ENCODE measurements at places on chromosomes 7 and 10.

- DNase-seq, result no peak
These were observed 8.2 kb downstream of the EMX2 start for GRCh38 chr10:117550599-117551329.

GRCh38 chr7:83355143-83355542 lies 192.5 kb upstream of the PCLO start:
- DNase-seq, result no peak

DNA sequence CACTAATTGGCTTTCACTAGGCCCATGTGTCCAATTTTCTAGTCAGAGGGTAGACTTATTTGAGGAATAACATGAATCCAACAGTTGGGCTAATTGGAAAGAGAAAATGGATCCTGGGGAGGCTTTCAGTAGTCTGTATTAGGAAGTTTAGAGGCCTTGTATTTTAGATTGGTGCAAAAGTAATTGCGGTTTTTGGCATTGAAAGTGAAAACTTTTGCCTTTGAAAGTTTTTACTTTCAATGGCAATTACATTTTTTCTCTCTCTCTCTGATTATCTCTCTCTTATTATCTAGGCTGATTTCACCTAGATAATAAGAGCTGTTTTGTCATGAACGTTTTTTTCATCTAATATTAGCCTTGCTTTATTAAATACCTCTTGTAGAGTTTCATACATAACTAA lies 981.7 kb downstream of the REEP3 start:
- DNase-seq, result no peak

DNA sequence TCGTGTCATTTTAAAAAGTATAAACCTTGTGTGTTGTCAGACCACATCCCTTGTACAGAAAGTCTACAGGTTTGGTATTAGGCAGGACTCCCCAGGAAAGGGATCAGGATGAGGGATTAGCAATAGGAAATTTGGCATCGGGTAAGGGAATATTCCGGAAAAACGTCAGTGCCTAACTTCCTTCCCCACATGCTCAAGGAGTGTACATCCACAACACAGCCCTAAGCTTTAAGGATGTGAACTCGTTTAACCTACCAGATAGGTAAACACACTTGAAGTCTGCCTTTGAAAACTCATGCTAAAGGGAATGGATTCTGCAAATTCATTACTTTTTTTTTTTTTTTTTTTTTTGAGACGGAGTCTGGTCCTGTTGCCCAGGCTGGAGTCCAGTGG lies 194.9 kb downstream of the SKIDA1 start:
- DNase-seq, result no peak

- DNase-seq, result no peak
These were observed 41.3 kb downstream of the ARID5B start for GRCh38 chr10:61942604-61943461.

- no peak for DNase-seq
These were observed 203.2 kb upstream of the SEMA3E start for GRCh38 chr7:83852136-83852535.

DNA sequence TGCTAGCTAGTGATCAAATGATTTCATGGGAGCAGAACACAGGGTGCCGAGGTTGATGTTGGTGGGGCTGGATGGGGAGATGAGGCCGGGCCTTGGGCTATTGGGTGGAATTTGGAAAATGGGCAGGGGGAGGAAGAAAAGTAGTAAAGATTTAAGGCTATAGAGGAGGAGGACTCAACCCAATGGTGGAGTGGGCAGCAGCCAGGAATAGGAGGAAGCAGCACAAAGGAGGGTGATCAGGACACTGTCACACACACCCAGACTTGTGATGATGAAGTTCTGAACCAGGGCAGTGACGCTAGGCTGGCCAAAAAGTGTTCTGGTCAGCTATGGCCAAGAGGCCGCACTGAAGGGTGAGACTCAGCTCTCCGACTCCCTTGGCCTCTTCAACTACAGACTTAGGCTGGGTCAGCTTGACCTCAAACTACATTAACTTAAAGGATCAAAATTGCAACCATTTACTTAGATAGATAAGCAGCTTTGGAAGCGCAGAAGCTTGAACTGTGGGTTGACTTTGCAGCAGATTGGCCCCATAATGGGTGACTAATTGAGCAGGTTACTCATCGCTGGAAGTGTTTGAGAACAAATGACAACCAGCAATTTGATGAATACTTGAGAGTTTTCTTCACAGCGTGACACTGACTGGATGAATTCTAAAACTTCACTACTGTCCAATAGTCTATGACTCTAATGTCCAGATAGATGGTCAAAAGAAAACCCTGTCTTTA lies 29.4 kb upstream of the GPR26 start:
- DNase-seq, result no peak

DNA sequence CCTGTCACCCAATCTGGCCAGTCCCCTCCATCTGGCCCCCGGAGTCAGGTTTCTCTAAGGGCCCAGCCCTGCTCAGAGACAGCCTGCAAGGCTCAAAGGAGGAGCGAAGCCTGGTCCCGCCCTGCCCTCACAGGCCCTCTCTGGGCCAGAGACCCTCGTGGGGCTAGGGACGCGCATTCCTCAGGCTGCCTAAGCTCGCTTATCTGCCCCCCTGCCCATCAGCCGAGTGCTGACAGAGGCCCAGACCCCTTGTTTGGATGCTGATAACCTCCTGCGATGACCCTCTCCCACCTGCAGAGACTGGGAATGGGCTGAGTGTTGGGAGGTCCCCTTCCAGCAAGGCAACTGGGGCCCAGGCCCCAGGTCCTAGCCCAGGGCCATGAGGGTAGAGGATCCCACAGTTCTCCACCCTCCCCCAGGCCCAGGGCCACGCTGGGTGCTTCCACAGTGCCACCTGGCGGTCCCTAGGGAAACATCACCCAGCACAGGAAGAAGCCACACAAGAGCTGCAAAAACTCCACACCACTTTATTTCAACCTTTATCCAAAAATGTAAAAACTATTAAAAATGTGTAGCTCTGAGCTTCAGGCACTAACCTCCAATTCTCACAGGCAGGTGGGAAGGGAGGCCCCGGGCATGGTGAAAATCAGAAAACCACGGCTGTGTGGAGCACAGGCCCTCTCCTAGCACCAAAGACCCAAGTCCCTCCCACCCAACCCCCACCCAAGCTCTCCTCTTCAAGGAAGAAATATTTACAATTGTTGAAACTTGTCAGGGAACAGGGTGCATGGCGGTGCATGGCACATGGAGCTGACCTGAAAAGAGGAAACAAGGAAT lies 2.2 kb downstream of the NPM3 start:
- DNase-seq, result peak; percentile 87

GRCh38 chr10:111593578-111593977 lies 516.7 kb downstream of the ADRA2A start:
- DNase-seq, result no peak

DNA sequence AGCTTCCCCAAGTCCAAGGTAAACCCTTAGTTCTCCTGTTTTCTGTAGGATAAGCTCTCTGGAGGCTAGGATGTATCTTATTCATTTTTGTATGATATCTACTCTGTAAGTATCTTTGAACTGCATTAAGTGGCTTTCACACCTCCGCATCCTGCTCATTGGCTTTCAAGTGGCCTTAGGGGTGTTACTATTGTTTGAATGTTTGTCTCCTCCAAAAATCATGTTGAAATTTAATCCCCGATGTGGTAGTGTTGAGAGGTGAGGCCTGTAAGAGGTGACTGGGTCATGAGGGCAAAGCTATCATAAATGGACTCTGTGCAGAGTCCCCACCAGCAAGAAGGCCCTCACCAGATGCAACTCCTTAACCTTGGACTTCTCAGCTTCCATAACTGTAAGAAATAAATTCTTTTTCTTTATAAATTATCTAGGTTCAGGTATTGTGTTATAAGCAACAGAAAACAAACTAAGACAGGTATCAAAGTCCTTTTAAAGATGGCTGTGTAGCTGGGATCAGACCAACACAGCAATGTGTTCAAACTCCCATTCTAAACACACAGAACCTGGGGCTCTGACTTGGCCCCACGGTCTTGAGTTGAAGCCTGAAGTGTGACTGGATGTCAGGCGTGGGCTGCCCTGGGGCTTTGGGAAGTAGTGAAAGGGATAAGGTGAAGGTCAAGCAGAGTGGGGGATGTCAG lies 25.9 kb downstream of the TBXAS1 start:
- no peak for DNase-seq

GRCh38 chr10:6112893-6113292 lies 24.1 kb downstream of the RBM17 start:
- DNase-seq, result no peak

DNA sequence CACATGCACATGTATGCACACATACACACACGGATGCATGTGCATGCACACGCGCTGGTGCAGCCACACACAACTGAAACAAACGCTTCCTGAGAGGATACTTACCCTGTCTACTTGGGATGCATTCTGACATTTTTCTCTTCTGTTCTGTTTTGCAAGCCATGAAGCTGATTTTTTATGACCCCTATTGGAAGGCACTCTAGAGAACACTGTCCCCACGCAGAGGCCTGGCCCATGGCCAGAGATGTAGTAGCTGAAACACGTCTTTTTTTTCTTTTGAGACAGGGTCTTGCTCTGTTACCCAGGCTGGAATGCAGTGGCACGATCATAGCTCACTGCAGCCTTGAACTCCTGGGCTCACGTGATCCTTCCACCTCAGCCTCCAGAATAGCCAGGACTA lies 47.9 kb downstream of the VWA2 start:
- DNase-seq, result no peak

GRCh38 chr7:101575721-101576120 lies 53.4 kb downstream of the MYL10 start:
- no peak for DNase-seq

GRCh38 chr7:157445956-157446295 lies 109.1 kb downstream of the DNAJB6 start:
- DNase-seq, result no peak

GRCh38 chr10:18136073-18136791 lies 4.0 kb upstream of the CACNB2 start:
- no peak for DNase-seq

DNA sequence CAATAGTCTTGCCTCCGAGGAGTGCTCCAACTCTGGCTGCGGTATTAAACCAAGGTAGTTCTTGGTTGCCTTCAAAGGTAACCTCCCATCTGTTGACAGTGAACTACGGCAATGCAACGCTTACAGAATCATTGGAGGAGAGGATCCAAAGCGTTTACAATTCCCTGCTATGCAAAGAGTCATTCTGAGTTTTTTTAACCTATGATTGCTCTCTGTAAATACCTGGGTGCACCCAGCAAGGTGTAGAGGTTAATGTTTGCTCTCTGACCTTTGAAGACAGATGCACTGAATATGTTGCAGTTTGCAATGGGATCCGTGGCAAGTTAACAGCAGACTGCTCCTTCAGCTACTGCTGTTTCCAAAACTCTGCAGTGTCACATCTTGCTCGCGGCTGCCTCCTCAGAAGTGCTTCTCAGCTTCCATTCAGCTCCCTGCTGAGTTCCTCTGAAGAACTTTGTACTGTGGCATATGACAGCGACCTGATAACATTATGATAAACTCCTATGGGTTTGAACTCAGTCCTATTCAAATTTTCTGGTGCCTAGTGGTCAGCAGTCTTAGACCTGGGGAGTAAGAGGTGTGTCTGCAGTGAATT lies 29.0 kb downstream of the KIAA1217 start:
- no peak for DNase-seq

DNA sequence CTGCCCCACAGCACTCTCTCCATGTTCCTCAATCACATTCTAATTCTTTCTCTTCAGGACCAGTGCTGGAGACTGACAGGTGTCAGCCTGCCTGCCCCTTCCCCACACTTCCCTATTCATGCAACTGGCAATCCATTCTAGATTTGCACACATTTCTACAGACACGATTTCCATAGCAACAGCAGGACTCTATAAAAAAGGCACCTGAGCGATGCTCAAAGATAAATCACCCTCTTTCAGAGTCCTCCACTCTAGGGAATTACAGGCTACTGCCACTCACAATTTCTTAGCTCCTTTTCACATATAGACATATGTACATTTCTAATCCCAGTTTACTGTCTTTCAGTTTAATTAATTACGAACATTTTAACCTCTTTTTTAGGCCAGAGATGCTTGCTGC lies 118.1 kb upstream of the ANKRD1 start:
- DNase-seq, result no peak

GRCh38 chr10:132892004-132892403 lies 50.4 kb downstream of the CFAP46 start:
- DNase-seq, result no peak

GRCh38 chr7:112869111-112869774 lies 79.0 kb upstream of the TMEM168 start:
- peak; percentile 44 for DNase-seq

- no peak for DNase-seq
These were observed 20.3 kb downstream of the STARD3NL start for GRCh38 chr7:38198366-38198765.

- peak; percentile 6 for DNase-seq
These were observed 82.4 kb upstream of the NME8 start for GRCh38 chr7:37765872-37766525.

DNA sequence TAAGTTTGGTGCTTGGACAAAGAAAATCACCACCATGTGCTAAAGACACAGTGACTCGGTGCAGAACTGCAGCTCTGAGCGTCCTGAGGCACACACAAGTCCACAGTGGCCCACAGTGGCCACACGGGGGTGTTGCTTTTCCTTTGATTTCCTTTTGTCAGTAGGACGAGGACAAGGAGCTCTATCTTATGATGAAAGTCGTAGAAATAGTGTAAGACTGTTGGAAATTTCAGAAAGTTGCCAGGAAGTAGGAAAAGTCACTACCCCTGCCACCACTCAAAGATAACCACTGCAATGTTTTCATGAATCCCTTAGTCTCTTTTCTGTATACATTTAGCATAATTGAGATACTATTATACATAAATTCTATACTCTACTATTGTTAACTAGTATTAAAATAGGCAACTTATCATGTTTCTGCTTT lies 146.0 kb downstream of the TNS3 start:
- DNase-seq, result no peak

DNA sequence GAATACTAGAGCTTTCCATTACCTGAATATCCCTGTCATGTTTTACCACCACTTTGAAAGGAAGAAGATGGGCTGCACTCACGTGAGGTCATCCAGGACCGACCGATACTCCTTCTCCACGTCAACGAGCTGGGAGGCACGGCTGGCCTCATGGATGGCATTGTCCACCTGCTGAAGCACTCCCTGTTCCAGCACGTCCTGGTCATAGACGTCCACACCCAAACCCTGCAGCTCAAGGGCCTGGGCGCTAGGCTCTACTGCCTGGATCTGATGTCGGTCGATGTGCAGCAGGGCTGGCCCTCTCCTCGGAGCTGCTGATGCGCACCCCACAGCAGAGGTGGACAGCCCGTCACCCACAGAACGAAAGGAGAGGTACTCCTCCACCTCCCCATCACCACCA lies 6.5 kb downstream of the ERCC6 start:
- no peak for DNase-seq

DNA sequence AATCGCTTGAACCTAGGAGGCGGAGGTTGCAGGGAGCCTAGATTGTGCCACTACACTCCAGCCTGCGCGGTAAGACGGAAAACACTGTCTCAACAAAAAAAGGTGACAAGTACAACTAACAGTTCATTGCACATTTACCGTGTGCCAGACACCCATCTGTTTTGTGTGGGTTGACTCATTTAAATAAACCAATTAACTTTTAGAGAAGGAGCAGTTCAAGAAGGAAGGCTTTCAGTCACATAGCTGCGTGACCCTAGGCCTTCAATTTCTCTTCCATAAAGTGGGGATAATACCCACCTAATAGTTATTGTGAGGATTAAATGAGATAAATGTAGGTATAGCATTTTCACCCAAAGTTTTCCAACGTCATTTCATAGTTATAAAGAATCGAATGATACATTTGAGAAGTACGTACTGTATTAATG lies 52.3 kb upstream of the KDM7A start:
- peak; percentile 57 for DNase-seq

All from germinal center (tissue), 1 donor.